ENCODE measurements at places on chromosomes 16 and 17.

- peak; percentile 39 for DNase-seq
These were observed 4.5 kb downstream of the ARHGDIA start for GRCh38 chr17:81866440-81867169.

- DNase-seq = no peak
These were observed 3.9 kb upstream of the SMPD3 start for GRCh38 chr16:68452176-68452575.

- peak; percentile 81 for DNase-seq
These were observed 354.1 kb downstream of the SEC14L1 start for GRCh38 chr17:77494664-77495435.

- DNase-seq = no peak
These were observed 2.4 kb downstream of the ZNF267 start for GRCh38 chr16:31875928-31876547.

- no peak for DNase-seq
These were observed 4.9 kb downstream of the RUNDC1 start for GRCh38 chr17:42985225-42985624.

GRCh38 chr17:31806921-31807320, 52.1 kb downstream of the COPRS start:
- no peak for DNase-seq

GRCh38 chr16:53991754-53992378, 287.9 kb downstream of the FTO start:
- no peak for DNase-seq

GRCh38 chr16:54446639-54447038, 160.1 kb upstream of the IRX3 start:
- DNase-seq = peak; percentile 87

DNA sequence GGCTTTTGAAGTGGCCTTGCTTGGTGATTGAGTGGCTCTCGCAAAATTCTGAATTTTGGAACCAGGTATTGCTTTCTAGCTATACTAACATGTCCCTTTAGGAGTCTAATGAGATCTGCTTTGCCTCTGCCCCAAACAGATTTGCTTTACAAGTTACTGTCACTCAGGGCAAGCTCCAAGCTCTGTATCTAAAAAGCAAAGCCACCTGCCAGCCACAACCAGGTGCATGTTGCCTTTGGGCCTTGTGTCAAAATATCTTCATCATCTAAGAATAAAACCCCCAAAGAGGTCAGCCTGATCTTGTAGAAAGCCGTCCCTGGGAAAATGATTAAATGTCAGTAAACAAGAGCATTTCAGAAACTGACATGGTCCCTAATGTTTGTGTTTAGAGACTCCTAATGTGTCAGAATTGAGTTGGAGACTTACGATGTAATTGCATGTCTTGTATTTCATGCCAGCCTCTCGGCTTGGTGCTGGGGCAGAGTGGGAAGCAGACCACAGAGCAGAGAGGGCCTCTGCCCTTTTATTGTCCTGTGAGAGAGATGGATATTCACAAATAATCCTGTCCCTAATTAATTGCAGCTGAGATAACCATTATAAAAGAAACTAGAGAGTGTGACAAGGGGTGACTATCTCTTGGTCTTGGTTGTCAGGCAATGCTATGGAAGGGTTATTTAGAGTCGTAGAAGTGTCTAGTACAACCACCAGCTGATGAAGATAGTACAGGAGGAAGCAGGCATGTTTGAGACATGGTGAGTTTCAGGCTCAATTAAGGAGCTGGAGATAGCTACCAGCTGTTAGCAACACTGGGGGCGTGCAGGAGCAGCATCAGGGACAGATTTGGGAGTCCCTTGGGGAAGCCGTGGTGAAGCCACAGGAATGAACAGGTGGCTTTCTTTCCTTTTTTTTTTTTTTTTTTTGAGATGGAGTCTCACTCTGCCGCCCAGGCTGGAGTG, 90.7 kb downstream of the PITPNC1 start:
- no peak for DNase-seq

- peak; percentile 93 for DNase-seq
These were observed 180.9 kb downstream of the HS3ST3A1 start for GRCh38 chr17:13420878-13421277.

DNA sequence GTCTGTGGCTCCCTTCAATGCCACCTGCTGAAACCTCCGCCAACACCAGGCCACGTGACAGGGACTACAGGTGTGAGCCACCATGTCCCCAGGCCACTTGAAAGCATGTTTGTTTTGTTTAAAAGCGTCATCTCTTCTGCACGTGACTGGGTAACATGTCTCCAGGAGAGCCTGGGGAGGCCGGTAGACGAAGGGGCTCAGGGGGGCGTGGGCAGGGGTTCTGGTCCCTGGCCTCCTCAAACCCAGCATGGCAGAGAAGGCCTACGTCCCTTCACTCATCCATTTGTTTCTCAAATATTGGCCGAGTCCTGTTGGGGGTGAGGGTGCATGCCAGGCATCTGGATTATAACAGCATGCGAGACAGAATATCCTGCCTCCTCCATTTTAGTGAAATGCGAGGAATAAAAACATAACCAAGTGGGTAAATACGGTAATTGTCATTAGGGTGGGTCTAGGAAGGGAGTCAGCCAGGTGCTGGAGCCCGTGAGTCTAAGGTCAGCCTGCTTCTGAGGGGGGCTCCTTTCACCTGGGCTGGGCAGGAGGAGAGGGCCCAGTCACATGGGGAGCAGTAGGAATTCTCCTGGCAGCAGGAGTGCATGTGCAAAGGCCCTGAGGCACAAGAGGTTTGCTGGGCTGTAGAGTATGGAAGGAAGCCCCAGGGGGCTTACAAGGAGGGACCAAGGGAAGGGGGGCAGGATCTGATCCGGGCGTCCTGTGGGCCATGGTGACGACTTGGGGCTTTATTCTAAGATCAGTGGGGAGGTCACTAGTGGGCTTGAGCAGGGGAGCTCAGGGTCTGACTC, 26.8 kb upstream of the CIBAR2 start:
- no peak for DNase-seq

DNA sequence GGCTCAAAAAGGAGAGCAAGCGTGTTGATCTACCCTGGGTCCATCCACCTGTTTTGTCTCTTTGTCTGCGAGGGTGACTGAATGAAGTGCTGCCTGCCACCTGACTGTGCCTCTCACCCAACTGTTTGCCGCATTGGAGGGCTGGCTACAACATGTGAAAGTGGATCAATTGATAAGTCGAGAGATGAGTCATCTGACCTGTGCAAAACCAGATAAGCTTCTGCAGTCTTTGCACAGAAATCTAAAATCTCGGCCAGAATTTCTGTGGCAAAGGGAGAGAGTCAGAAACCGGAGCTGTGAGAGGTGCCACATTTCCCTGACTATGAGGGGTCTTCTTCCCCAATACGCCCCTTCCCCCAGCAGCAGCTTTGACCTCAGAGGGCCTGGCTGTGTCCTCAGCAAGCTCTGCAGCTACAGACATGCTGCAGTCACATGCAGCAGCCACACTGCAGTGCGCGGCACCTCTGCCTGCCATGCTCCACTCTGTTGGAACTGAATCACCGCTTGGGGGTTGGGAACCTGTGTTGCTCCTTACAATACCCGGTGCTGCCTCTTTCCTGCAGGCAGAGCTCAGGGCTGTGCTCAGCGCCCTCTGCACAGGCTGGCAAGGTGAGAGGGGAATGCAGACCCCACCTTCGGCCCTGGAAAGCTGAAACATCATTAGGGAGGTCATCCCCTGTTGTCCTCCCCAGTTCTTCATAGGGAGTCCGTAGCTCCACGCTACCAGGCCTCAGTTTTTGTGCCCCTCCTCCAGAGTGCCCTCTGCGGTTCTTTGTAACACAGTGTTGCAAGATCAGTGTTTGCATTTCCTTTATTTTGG, 16.2 kb upstream of the HAS3 start:
- no peak for DNase-seq

GRCh38 chr17:73402466-73402865, 90.7 kb upstream of the CDC42EP4 start:
- no peak for DNase-seq

DNA sequence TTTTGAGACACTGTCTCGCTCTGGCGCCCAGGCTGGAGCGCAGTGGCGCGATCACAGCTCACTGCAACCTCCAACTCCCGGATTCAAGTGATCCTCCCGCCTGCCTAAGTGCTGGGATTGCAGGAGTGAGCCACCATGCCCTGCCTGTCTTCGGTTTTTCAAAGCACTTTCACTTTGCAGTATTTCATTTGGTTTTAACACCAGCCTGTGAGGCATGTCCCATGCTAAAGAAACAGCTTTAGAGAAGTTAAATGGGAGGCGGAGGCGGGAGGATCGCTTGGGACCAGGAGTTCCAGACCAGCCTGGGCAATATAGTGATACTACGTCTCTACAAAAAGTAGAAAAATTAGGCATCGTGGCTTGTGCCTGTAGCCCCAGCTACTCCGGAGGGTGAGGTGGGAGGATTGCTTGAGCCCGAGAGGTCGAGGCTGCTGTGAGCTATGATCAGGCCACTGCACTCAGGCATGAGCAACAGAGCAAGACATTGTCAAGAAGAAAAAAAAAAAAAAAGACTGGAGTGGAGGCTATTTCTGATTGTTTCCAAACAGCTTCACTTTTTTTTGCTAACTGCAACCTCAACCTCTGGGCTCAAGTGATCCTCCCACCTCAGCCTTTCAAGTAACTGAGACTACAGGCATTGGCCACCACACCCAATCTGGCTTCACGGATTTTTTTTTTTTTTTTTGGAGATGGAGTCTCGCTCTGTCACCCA, 1.3 kb downstream of the METTL23 start:
- DNase-seq = peak; percentile 39

DNA sequence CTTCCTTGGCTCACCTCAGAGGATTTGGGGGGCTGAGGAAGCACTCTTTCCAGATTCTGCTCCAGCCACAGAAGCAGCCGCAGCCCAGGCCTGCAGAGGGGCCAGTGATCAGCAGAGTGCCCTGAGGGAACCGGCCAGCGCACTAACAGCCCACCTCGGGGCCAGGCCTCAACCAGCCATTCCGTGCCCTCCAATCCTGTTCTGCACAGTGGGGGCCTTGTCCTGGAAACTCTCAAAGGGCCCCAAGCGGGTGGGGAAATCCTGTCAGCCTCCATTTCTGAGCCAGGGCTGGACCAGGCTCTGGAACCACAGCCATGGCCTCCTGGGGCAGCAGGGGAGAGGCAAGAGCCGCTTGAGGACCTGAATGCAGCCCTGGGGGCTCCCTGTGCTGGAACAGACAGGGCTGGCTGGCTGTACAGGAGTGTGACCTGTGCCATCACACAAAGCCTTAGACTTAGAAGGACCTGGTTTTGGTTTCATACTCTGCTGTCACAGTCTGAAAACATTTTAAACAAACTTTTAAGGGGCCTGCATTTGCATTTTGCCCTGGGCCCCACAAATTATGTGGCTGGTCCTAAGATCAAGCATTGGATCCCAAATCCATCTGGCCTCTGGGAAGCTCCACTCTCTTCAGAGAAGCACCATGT, 10.0 kb downstream of the CNGB1 start:
- no peak for DNase-seq

DNA sequence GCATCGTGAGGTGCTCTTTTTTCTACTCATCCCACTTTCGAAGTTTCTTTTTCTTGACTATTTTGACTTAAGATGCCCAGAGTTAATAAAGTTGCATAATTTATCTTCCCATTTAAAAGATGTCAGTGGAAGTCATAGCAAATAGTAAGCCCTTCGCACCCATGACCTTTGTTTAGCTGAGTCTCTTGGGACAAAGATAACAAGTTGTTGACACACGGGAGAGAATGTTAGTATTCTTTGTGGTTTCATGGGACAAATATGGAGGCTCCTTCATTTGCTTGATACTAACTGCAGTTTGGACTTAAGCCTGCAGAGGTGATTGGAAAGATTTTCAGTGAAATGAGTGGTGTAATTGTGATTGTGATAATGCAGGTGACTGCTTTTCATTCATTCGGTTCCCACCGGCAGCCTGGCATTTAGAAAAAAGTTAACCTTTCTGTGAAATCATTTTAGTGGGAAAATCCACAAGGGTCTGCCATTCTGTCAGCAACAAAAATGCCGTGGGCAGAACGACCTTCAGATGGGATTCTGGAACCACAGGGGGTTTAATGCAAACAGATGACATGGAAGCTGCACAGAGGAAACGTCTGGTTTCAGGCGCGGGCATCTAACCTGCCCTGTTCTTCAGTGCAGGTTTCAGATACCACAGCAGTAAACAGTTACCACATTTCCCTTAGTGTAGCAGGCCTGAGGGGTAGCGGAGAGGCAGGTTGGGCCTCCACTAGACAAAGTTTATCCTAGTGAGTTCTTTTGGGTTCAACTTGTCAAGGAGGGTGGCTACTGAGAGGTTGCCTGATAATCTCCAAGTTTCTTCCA, 123.0 kb downstream of the RPTOR start:
- DNase-seq = no peak

GRCh38 chr17:31224366-31224765, 72.7 kb downstream of the OMG start:
- no peak for DNase-seq

- no peak for DNase-seq
These were observed 1.7 kb upstream of the PRSS21 start for GRCh38 chr16:2815299-2815771.

DNA sequence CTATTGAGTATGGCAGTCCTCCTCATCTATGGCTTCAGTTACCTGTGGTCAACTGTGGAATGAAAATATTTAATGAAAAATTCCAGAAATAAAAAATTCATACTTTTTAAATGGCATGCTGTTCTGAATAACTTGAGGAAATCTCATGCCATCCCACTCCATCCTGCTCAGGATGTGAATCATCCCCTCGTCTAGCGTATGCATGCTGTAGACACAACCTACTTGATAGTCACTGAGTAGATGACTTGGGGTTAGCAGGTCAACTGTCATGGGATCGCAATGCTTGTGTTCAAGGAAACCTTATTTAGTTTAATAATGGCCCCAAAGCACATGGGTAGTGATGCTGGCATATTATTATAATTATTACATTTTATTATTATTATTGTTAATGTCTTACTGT, 4.8 kb upstream of the VAC14 start:
- DNase-seq = peak; percentile 40

DNA sequence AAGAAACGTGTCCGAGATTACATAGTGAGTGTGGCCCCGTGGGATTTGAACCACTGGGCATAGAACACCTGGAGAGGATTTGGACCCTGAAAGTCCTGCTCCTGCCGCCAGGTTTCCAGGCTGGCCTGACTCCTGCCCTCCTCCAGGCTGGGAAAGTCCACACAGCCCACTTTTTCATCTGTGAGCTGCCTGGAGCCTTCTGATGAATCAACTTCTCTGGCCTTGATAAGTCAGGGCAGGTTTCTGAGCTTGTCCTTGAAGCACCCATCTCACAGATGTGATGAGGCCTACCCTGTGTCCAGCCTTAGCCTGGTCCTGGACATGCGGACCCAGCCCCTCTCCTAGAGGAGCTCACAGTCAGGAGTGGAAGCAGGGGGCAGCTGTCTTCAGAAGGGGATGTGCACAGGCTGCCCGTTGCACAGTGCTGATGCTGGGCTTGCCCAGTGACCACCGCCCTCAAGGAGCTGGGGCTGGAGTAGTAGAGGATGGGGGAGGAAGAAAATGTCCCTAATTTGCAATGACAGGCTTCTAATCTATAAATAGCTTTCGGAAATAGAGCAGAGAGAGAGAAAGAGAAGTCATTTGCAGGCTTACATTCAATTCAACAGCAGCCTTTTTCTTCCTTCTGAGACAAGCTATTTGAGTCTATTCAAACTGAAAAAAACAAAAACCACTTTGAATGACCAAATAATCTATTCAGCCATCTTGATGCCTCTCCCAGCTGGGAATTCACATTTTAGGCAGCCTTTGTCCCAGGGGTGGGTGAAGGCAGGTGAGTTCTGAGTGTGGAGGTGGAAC, 73.5 kb upstream of the DNAJA2 start:
- DNase-seq = no peak

GRCh38 chr17:64503821-64504768, 2.0 kb downstream of the DDX5 start:
- DNase-seq = no peak

Measured in cardiac fibroblast (primary cell).